ENCODE measurements at places on chromosomes 5 and 9.

DNA sequence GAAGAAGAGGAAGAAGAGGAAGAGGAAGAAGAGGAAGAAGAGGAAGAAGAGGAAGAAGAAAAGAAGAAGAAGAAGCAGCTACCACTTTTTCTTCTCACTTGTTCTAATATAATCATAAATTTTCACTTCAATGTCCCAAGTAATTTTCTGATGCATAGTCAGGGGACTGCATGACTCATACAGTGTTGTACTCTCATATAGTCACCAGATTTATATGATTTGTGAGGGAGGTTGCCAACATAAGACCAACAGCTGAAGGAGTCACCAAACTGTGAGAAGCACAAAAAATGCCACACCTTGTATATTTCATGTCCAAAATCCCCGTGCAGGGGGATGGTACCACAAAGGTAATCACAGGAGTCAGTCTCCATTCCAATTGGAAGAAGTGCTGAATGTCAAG lies 32.7 kb upstream of the DMRTA1 start:
- no peak for DNase-seq

GRCh38 chr5:15252331-15252730 lies 247.6 kb upstream of the FBXL7 start:
- DNase-seq = no peak

GRCh38 chr5:136458481-136458880 lies 93.1 kb upstream of the TRPC7 start:
- DNase-seq = no peak

GRCh38 chr5:83654427-83654994 lies 66.1 kb downstream of the HAPLN1 start:
- no peak for DNase-seq

- no peak for DNase-seq
These were observed 209.8 kb downstream of the CDH12 start for GRCh38 chr5:22643356-22643755.

All from COR-L47 (cell line).